ENCODE measurements at places on chromosomes 7 and 10.

- no peak for DNase-seq
Observed at GRCh38 chr7:149850716-149851115, 12.5 kb downstream of the ZNF862 start.

DNA sequence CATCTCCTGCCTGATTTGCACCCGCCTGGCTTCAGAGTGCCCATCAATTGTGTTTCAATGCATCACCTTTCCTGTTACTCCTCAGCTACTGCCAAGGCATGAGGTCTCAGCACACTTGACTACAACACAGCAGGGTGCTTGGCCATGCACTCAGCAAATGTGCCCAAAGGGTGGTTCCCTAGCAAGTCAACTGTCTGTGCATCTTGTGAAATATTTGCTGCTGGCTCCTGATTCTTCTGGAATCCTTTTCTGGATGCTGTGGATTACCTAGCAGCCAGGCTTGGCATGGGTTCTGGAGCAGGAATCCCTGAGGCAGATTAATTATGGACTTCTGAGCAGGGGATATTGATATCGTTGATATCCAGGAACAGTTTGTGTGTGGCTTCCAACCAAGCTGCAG lies 662.6 kb upstream of the MGMT start:
- no peak for DNase-seq

DNA sequence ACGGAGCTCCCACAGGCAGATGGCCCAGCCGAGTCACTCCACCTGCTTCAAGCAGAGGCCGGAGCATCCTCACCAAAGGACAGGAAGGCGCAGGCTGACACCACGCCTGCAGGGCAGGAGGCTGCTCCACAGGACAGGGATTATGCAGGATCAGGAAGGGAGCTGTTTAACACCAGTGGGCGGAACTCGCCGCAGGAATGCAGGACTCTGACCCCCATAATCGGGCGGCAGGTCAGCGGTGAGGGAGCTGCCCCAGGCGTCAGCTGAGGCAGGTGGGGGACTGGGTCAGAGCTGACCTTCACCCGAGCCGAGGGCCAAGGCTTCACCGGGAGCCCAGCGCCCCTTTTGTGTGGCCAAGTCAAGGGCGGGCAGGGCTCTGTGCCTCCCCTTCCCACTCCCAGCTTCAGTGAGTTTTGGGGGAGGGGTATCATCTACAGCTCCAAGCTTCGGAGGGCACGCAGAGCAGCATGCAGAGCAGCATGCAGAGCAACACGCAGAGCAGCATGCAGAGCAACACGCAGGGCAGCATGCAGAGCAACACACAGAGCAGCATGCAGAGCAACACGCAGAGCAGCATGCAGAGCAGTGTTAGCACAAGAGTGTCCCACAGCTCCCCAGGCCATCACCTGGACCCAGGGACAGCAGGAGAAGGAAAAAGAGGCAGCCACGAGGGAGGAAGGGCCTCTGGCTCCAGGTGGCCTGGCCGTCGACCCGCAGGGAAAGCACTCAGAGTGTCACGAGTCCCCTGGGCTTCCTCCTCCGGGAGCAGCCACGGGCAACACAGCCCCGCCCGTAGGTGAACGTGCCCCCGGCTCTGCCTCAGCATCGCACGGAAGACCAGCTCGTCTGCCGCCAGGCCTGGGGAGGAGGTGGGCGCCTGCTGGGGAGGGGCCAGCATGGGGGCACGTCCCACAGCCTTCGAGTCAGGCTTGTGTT lies 151.7 kb upstream of the PPP2R2D start:
- DNase-seq: no peak

GRCh38 chr7:41336455-41336952 lies 366.4 kb downstream of the INHBA start:
- DNase-seq: no peak

DNA sequence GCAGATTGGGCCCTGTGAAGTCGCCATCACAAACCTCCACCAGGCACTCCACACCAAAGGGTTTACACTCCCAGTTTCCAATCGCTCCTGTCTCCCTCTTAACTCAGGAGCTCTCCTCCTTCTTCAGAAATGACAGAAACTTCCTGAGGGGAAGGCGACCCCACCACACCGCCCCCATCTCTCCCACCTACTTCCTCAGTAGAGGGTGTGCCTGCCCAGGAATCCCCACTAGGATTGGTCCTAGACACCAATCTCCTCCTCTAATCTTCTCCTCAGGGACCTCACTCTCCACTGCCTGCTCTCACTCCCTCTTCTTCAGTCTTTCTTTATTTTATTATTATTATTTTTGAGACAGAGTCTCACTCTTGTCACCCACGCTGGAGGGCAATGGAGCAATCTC lies 5.9 kb upstream of the INSIG1 start:
- DNase-seq: no peak

DNA sequence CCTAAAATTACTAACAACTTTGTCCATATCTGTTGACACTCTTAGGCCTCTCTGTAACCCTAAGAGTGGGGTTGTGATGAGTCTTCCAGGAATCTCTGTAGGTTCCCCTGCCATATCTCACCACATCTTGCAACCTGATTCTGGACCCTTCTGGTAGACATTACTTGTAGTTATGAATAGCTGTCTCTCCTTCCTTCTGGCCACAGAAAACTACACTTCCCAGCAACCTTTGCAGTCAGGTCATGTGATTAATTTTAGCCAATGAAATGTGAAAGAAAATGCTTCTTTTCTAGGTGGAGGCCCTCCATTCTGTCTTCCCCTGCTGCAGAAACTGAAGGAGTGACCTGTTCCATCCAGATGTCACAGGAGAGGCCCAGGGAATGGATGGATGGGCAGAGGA lies 147.6 kb upstream of the AOAH start:
- peak; percentile 34 for DNase-seq

DNA sequence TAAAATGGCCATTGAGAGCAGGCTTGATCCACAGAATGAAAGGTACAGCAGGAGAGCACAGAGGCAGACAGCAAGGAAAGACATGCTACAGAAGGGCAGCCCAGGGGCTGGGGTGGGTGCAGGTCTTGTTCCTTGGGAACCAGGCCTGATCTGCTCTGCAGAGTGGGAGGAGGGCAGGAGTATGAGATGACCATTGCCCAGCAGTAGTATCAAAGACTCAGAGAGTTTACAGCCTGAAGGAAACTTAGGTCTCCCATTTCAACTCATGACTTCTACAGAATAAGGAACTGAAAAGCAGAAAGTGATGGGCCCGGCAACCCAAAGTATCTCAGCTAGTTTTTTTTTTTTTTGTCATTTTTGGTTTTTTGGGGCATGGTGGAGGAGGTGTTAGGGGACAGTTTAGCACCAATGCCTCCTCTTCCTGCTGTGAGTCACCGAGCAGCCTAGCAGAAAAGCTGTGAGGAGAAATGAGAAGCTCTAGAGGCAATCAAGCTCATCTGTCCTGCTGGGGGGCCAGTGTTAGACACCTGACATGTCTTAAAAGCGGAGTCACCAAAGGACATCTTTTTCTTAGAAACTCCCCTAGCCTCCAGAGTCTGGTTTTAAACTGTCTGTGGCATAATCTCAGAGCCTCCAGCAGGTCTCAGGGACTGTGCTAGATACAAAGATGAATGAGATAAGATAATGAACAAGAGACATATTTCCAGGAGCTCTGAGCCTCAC lies 34.3 kb upstream of the HERPUD2 start:
- DNase-seq: no peak

DNA sequence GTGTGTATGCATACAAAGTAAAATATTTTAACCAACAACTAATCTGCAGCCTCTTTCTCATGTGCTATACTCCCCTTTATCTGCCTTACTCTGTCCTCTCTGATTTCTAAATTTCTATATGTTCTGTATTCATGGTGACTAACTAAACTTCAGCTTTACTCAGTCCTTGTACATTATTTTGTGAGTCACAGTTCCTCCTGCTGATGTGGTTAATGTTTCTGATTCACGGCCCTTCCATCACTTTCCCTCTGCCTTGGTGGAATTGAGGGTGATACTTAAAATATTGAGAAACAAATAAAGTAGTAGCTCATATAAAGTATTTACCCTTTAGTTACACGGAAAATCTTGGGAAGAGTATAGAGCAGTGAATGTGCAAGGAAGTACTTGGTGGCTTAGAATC lies 899.1 kb upstream of the ZWINT start:
- no peak for DNase-seq

GRCh38 chr10:17712053-17712452 lies 39.9 kb upstream of the TMEM236 start:
- no peak for DNase-seq

DNA sequence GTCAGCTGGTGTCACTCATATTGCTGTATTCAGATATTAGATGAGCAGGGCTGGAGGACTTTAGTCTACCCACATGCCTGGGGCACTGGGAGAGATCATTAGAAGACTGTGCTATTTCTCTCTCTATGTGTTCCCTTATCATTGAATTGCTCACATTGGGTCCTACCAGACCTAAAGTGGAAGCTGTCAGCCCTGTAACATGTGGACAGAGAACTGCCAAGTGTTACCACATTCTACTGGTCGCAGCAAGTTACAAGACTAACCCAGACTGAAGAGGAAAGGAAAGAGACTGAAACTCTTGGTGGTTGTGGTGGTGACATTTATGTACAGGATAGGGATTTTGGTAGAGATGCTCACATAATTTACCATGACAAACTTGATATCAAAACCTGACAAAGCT lies 627.1 kb upstream of the FZD8 start:
- no peak for DNase-seq

DNA sequence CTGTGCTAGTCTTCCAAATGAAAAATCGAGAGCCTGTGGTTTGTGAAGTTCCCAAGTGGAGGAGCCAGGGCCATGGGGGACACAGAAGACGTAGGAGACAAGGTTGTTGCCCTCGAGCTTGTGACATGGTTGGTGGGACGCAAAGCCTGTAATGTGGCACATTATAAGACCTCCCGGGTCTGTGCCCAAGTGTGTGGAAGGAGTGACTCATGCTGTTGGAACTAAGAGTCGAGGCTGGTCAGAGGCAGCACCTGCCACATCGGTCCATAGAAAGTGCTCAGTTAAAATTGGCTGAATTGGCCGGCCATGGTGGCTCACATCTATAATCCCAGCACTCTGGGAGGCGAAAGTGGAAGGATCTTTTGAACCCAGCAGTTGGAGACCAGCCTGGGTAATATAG lies 27.0 kb upstream of the PODXL start:
- no peak for DNase-seq

DNA sequence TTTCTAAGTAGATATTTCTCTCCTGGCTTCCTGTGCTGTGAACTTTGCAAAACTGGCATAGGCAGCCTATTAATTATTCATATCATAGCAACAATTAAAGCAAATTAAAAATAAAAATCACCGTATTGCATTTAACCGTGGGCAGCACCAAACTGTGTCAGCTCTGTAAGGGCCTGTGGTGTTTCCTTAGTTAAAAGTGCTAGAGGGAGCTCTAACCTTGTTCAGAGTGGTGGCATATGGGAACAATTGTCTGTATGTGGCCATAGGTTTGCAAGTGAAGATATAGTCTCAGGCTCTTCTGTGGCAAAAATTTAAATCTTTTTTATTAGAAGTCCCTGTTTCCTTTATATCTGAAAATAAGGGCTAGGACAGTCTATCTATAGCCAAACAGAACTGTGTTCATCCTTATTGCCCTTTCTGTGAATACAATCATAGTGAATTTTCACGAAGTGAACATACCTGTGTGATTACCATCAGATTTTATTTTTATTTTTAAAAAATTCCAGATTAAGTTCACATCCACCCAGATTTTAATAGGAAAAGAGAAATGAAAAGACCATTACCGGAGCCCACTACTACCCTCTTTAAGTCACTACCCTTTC lies 92.6 kb downstream of the POLL start:
- DNase-seq: peak; percentile 75

GRCh38 chr7:40826411-40827221 lies 691.8 kb downstream of the SUGCT start:
- DNase-seq: no peak
